Stimulated activated CD8-positive, alpha-beta memory T cell treated with anti-CD3 and anti-CD28 coated beads, Interleukin-7, amount 100 ng/mL, for 24 hours (primary cell): ENCODE measurements at places on chromosomes 5 and 9.

GRCh38 chr5:7422316-7423106 lies 26.6 kb downstream of the ADCY2 start:
- no peak for DNase-seq

DNA sequence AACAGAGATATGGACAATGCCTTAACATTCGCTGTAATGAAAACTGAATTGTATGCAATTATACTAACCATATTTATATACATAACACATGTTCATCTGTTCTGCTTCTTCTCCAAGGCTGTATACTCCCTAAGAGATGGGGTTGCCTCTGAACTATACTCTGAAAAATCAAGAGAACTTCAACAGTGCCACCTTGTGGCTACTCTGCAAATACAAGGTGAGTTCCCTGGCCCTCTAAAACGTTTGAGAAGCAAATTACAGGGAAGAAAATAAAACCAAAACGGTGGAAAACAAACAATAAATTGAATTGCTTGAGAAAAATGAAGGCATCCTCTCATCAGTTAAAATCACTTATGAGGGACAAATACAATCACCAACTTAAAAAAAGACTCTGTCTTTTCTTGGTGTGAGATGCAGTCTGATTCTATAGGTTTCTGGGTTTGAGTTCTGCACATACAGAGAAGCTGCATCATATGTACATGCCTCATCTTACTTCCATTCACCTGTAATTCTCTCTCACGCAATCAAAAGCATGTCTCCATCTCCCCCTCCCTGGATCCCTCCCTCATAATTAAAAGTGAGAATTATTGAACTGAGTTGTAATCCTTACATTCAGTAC lies 98.6 kb downstream of the FBXW11 start:
- no peak for DNase-seq

GRCh38 chr5:98700730-98701129 lies 72.7 kb upstream of the RGMB start:
- DNase-seq = no peak

GRCh38 chr5:94072116-94072515 lies 330.7 kb upstream of the POU5F2 start:
- DNase-seq = no peak

DNA sequence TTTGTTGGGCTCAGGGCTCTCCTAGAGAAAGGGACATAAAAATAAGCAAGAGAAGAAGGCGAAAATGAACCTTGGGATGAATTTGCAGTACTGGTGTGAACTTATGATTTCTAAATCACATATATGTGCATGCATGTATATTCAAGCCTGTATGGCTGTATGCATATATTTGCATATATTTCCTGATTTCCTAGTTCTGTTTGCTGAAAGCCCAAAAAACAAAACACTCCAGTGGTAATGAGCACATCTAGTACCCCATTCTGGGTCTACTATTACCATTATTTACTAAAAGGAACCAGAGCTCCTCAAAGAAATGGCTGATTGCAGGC lies 7.3 kb downstream of the ZFP62 start:
- no peak for DNase-seq

GRCh38 chr5:81751836-81752643 lies 1.1 kb upstream of the SSBP2 start:
- DNase-seq = no peak

DNA sequence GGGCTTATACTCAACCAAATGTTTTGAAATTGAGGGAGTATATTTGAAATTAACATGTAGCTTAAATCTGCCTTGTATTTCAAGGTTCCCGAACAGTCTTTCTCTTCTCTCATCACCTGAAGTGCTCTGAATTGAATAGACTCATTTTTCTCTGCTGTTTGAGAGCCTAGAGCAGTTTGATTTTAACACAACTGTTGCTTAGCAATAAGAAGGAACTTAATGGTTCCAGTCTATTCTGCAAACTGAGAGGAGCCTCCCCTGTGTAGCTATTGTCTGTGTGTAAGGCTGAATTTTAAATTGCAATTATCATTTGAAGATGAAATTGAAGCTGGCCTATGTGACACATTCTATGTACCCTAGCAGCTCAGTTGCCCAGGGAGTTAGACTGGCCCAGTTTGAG lies 87.1 kb upstream of the CKMT2 start:
- DNase-seq = no peak

DNA sequence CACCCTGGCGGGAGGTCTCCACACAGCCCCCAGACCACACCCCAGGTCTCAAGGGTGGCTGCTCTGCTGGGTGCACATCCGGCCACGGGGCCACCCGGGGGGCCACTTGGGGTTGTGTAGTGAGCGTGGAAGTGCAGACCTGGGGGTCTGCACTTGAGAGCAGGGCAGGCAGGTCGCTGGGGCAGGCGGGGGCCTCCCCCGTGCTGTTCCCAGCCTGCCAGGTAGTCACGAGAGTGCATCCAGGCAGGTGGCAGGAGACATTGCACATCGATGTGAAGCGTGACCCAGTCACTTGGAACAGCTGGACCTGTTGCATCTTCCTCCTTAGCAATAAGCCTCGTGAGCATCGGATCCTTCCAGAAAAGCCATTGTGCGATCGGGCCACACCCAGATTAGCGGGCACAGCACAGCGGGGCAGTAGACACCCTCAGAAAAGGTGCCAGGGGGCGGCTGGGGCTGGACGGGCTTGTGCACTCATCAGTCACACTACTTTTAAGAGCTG lies 4.8 kb upstream of the ENTPD8 start:
- DNase-seq = no peak

GRCh38 chr9:85702726-85703289 lies 38.9 kb downstream of the AGTPBP1 start:
- no peak for DNase-seq

DNA sequence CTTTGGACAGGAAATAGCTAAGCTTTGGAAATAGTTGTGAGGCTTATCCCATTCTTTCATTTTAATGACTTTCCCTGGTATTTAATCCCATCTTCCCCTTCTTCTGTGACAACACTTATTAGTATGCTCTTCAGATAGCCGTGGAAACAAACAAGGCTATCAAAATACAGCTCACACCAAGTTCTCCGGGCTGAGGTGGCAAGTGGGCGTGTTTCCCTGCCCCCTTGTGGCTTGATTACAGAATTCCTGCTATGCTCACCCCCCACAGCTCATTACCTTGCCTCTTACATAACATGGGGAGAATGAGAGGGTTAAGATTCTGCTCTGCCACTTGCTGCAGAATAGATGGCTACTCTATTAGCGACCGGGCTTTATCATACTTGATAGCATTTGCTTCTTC lies 437.1 kb upstream of the TLE4 start:
- no peak for DNase-seq

- no peak for DNase-seq
Measured at GRCh38 chr5:106314221-106314824, 1356.4 kb downstream of the EFNA5 start.

- no peak for DNase-seq
Measured at GRCh38 chr5:133523961-133524586, 88.3 kb downstream of the FSTL4 start.

GRCh38 chr5:106258591-106259125 lies 1412.1 kb downstream of the EFNA5 start:
- DNase-seq = no peak

DNA sequence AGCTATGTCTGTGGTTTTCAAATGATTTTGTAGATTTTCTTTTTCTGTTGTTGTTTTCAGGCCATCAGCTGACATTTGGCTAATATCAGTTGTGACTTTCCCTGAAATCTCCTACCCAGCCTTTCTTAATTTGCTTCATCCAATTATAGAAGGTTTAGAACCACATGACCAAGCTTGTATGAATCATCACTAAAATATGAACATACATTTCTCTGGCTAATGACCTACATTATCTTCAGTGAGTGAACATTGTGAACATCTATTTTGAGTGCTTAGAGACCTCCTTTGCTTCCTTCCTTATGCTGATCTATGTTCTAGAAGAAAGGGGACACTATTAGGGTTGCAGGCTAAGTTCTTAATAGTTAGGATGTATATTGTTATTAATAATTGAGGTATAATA lies 532.5 kb downstream of the RAB3C start:
- no peak for DNase-seq

DNA sequence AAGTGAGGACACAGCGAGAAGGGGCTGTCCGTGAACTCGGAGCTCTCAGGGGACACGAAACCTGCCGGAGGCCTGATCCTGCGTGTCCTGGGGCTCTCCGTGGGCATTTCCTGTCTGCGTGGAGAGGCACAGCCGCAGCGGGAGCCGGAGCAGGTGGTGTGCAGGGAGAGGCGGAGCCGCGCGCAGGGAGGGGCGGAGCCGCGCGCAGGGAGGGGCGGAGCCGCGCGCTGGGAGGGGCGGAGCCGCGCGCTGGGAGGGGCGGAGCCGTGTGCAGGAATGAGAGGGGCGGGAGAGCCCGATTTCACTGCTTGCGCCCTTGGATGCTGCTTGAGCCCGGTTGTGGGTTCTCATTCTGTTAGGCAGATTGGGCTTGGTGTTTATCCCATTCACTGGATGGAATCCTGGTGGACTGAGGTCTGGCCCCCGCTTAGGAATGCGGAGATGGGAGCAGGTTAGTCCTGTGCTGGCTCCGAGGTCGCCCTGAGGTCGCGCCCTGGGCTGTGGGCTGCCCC lies 26.7 kb downstream of the NDUFS6 start:
- DNase-seq = no peak

- DNase-seq = no peak
Measured at GRCh38 chr5:80215523-80215922, 40.3 kb downstream of the SERINC5 start.
